ENCODE measurements at places on chromosomes 4 and X.

DNA sequence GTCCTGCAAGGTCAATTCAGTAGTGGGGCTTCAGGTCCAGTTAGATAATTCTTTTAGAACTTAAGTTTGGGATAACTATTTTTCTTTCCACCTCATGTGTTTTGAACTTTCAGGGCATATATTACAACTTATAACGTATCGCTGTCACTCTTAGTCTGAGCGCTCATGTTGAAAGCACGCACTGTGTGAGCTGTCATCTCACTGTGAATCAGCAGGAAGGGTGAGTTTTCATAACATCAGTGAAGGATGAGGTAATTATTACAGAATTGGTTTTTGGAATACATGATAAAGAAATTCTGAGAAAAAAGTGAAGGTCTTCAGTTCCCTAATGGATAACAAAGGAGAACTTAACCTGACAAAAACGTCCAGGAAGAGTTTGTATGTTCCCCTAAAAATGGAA is 45.1 kb upstream of the SLC4A4 start:
- DNase-seq, result peak; percentile 31

GRCh38 chrX:110086916-110087484 is 84.1 kb downstream of the TMEM164 start:
- DNase-seq, result peak; percentile 44

GRCh38 chr4:77785669-77786068 is 33.5 kb downstream of the CNOT6L start:
- DNase-seq, result no peak

- no peak for DNase-seq
Measured at GRCh38 chrX:56498756-56499155, 64.7 kb upstream of the UBQLN2 start.

DNA sequence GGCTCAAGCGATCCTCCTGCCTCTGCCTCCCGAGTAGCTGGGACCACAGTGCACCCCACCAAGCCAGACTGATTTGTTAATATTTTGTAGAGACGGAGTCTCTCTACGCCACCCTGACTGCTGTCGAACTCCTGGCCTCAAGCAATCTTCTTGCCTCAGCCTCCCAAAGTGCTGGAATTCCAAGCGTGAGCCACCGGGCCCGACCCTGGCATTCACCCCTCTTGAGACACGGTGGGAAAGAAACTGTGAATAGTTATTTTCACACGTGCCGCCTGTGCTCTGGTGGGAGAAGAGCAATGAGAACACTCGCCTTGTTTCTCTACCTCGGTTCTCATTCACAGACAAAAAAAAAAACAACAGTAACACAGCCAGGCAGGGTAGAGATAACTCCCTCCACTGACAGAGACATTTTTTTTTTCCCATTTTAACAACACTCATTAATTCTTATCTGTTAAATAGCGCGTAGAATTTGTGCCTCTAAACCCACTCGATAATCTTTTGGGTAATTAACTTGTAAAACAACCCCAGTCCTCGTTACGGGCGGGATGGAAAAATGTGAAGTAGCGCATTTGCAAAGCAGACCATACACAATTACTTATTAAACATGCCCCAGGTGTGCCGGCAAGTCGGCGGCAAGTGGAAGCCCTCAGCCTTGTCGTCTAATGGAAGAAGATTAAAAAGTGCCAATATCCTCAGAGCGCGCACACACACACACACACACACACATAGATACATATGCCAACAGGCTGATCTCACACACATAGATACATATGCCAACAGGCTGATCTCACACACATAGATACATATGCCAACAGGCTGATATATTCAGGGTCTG is 103.3 kb downstream of the DHRSX start:
- DNase-seq, result no peak

DNA sequence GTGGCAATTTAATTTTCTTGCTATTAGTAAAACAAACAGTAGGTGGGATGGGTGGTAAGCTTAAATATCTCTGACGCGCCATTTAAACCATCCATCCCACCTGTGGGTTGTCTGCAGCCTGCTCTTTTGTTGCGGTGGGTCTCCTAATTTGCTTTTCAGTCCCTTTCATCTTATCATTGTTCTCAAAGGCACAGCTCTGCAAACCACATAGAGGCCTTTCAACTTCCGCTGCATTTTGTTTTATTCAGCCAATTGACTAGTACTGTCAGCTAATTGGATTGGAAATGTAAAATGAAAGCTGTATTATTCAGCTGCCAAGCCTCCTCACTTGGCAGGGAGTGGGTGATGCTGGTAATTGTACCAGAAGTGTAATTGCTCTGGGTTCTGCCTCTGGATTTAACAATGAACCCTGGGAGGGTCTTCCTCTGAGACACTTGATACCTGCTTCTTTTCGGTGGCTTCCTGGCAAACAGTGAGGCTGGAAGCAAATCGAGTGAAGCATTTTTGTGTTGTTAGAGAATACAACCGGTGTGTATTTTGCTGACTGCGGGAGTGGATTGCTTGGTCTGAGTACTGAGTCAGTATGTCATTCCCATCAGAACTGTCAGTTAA is 165.6 kb downstream of the FRAS1 start:
- no peak for DNase-seq

GRCh38 chr4:24802648-24803047 is 7.3 kb downstream of the SOD3 start:
- no peak for DNase-seq

GRCh38 chr4:141126769-141127168 is 6.5 kb downstream of the RNF150 start:
- peak; percentile 15 for DNase-seq

- DNase-seq, result no peak
Measured at GRCh38 chrX:44247468-44247867, 96.0 kb downstream of the EFHC2 start.

- no peak for DNase-seq
Measured at GRCh38 chrX:98480606-98481005, 1596.9 kb downstream of the RPA4 start.

DNA sequence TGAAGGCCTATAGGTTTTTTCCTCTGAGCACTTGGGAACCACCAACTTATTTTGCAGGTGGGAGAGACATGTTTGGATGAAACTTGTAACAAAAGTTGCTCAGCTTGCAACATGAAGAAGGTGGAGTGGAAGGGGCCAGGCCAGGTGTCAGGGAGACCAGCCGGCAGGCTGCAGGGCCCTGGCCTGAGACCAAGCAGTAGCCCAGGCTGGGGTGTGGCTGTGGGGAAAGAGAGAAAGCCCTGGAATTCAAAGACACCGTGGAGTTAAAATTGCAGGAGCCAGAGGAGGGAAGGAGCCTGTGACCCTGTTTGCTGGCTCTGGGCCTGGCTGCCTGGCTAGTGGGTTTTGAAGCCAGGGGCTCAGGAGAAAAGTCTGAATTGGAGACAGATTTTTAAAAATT is 43.4 kb downstream of the EFNB1 start:
- no peak for DNase-seq

DNA sequence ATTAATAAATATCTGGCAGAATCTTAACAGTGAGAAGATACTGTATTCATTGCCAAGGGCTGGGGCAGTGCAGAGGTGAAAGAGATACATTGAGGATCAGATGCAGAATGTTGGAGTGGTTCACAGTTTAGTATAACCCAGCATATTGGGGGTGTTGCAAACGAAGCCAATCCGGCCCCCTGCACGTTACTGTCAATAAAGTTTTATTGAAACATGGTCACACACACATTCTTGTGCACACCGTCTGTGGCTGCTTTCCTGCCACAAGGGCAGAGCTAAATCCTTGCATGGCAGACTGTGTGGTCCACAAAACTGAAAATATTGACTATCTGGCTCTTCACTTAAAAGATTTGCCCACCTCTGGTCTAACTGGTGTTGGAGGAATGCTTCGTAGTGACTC is 119.7 kb downstream of the SHOX start:
- no peak for DNase-seq

DNA sequence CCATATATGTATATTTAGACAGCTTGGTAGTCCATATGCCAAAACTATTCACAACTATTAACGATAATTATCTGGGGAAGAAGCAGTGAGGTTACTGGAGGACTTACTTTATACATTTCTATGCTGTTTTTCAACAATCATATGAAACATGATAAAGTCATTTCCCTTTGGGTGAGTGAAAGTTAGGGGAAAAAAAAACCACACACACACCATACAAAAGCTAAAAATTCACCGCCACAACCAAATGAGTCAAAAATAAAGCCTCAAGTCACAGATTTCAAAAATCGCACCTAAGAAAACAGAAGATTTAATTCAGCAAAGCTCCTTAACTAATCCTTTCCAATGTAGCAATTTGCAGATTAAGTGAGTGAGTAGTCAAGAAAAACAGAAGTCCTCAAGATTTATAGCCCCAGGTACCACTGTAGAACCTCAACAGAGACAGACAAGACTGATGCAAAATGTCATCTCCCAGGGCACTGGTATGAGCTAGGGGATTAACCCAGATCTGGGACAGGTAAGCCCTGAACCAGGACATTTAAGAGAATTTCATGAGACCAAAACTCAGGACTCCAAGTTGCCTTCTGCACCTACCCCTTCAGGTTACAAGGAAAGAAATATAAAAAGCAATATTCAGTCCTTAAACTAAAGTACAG is 35.1 kb downstream of the SYTL4 start:
- DNase-seq, result no peak

DNA sequence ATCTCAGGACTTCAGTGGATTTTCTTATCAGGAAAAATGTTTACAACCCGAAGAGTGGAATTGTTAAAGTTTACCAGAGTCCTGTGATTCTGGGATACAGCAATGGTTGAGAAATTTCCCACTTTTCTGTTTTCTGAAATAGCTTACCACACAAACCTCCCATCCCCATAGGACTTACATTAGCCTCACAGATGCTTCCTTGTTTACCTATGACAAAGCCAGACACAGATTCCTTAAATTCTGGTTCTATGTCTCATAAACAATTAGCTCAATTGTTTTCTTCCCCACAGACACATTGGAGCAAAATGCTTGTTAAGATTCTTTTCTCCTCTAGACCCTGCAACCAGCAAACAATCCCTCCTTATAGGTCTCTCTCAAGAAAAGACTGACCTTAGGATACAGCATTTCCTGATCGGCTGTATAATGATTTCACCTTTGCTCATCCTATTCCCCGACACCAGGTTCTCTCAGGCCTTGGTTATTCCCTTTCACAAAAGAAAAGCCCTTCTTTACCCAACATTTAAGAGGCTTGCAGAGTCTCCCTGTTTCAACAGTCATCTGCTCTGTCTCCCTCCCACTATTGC is 886.2 kb downstream of the ARAP2 start:
- DNase-seq, result no peak

DNA sequence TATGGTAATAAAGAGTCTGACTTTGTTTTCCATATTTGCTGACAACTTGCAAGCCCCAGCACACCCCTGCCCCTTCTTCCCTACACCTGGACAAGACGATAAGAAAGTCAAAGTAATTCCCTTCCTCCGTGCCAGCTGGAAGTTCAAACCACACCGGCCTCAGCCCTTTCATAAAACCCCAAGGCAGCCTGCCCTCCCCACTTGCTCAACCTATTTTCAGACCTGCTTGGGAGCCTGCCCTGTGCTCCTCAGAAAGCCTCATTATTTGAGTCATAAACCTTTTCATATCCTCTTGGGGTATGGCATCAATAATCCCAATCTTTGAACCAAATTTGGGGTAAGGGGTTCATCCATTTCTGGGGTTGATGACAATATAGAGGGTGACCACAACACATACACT is 29.5 kb downstream of the NIPAL1 start:
- DNase-seq, result no peak

GRCh38 chrX:153830640-153831428 is 490 bp upstream of the PDZD4 start:
- DNase-seq, result no peak

GRCh38 chr4:123939621-123940020 is 543.0 kb downstream of the SPRY1 start:
- DNase-seq, result no peak

GRCh38 chr4:171170671-171171070 is 642.5 kb upstream of the GALNTL6 start:
- no peak for DNase-seq

DNA sequence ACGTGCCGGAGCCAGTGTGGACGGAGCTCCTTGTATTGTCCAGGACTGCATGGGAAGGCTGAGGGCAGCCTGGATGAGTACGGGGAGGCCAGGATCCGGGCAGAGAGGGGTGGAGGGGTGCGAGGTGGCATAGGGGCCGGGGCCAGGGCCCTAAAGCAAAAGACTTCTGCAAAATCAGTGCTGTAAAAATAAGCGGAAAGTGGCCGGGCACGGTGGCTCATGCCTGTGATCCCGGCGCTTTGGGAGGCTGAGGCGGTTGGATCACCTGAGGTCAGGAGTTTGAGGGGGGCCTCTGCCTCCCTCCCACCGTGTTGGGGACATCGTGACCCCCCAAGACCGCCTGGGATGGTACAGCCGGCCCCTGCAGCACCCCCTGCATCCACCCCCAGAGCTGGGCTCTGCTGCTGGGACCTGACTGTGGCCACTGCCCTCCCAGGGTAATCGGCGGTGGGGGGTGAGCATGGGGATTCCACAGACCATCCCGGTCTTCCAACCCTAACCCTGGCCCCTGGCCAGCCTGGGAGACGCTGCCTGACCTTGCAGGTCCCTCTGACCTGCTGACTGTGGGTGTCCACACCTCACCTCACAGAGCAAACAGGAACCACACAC is 23.4 kb upstream of the PLCXD1 start:
- DNase-seq, result no peak
